Activated T-helper 1 cell treated with anti-CD3 and anti-CD28 coated beads, Interleukin-12 subunit alpha, Interleukin-12 subunit beta, Interleukin-2, Interleukin-4 antibody, amounts not matched to agents 30 ng/mL and 10 ng/mL and 1 ng/mL, durations not matched to agents 14 hours and 24 hours and 36 hours (primary cell): ENCODE measurements at places on chromosomes 7 and 10. TPM values are rescaled to one million over a fixed set of nuclear protein-coding genes. Genes with fewer than 3 reads are reported as not detected.
A peak's percentile ranks its signal among the peaks of the same experiment; 100 is the strongest.

DNA sequence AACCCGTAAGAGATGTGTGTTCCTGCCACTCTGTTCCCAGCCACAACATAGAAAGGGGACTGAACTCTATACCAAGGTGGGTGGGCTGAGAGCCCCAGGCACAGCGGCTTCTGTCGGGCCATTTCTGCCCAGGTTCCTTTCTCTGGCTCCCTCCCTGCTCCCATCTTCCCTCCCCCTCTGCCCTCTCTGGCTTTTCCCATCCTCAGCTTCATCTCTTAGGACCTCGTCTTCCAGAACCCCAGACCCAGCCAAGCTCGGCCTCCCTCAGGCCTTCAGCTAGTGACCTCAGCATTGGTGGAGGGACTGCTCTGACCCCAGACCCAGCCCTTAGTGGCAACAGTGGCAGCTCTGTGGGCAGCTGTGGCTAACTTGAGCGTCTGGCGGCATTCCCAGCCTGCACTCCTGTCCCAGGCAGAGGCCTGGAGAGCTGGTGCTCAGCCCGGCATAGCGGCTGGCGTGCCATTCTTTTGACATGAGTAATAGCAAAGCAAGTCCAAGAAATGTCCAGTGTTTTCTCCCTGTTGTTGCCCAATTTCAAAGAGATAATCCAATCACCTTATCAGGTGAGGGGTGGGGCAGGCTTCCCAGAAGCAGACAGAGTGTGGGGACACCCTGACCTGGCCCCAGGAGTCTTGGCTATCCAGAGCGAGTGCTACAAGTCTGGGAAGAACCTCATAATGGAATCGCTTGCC lies 15.9 kb downstream of the PTPRE start:
- no peaks in the 10 kb centered on the region for H3K36me3 ChIP-seq
- H3K27me3 ChIP-seq = peaks cover 2% of the 10 kb centered on the region
- no peak overlapping the region for H3K27ac ChIP-seq

DNA sequence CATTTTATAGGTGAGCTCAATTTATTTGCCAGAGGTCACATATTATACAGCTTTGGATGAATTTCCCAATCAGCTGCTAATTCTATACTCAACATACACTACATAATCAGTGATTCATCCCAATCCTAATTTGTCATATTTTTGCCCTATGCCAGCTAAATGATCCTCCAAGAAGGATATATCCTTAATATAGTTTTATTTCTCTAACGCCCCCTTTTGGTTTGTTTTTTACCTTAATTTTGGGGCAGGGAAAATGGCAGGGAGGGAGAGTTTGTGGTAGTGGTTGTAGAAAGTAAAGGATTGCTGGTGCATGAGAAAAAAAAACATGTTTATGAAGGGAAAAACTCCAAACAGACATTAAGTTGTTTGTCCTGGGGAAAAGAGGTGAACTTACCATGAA lies 31.9 kb downstream of the WASL start:
- H3K4me3 ChIP-seq = no peak overlapping the region
- no peaks in the 10 kb centered on the region for H3K27me3 ChIP-seq
- H3K36me3 ChIP-seq = peaks cover 7% of the 10 kb centered on the region
- no peak for DNase-seq

The NOS3 gene
- 12.2 and 12.8 TPM in 2 replicates for total RNA-seq

GRCh38 chr7:141704112-141704511 lies 2.1 kb upstream of the DENND11 start:
- no peak for DNase-seq
- H3K27ac ChIP-seq = no peak overlapping the region
- no peak overlapping the region for H3K4me3 ChIP-seq
- peaks cover 24% of the 10 kb centered on the region for H3K4me1 ChIP-seq
- H3K36me3 ChIP-seq = peaks cover 3% of the 10 kb centered on the region

The EBLN1 gene
- total RNA-seq = not detected in 2 replicates

The AQP1 gene
- total RNA-seq = 0.12 and 0.13 TPM in 2 replicates

The RBM17 gene
- total RNA-seq = 265 and 283 TPM in 2 replicates

DNA sequence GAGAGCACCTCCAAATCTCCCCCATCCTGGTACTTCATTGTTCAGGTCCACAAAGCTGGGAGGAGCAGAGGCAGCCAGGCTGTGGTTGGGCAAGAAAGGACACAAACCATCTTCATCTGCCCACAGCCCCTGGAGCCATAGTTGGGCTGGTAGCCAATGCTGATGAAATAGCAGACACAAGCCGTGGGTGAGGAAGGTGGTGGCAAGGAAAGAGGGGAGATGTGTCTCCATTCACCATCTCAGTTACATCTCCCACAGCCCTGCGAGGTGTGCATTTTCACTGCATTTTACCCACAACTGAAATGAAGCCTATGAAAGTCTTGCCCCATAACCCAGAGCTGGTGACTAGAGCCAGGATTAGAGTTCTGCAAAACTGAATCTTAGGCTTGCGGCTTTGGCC lies 35.0 kb downstream of the PIK3AP1 start:
- H3K36me3 ChIP-seq = peaks cover 2% of the 10 kb centered on the region
- no peaks in the 10 kb centered on the region for H3K27me3 ChIP-seq
- H3K4me3 ChIP-seq = no peak overlapping the region
- peaks cover 6% of the 10 kb centered on the region for H3K4me1 ChIP-seq

The LIPM gene
- total RNA-seq = not detected in 2 replicates

The COL17A1 gene
- not detected in 2 replicates for total RNA-seq

GRCh38 chr10:16361086-16361485 lies 75.7 kb upstream of the PTER start:
- H3K36me3 ChIP-seq = no peaks in the 10 kb centered on the region
- no peaks in the 10 kb centered on the region for H3K4me1 ChIP-seq
- peaks cover 2% of the 10 kb centered on the region for H3K27me3 ChIP-seq
- H3K27ac ChIP-seq = no peak overlapping the region
- DNase-seq = no peak
- no peak overlapping the region for H3K4me3 ChIP-seq

The FGFBP3 gene
- total RNA-seq = 2.5 TPM in 2 replicates

The GIMAP7 gene
- total RNA-seq = 46.9 and 55.1 TPM in 2 replicates

- peaks cover 53% of the 10 kb centered on the region for H3K4me1 ChIP-seq
- H3K27ac ChIP-seq = peak overlapping the region; percentile 58
- peak; percentile 34 for DNase-seq
- peak overlapping the region; percentile 37 for H3K4me3 ChIP-seq
Measured at GRCh38 chr10:71694567-71694968, 25.0 kb downstream of the C10orf105 start.

GRCh38 chr10:34808801-34809745 lies 6.0 kb downstream of the PARD3 start:
- no peak overlapping the region for H3K27ac ChIP-seq
- no peak overlapping the region for H3K4me3 ChIP-seq
- H3K4me1 ChIP-seq = no peaks in the 10 kb centered on the region
- H3K36me3 ChIP-seq = no peaks in the 10 kb centered on the region
- DNase-seq = no peak

DNA sequence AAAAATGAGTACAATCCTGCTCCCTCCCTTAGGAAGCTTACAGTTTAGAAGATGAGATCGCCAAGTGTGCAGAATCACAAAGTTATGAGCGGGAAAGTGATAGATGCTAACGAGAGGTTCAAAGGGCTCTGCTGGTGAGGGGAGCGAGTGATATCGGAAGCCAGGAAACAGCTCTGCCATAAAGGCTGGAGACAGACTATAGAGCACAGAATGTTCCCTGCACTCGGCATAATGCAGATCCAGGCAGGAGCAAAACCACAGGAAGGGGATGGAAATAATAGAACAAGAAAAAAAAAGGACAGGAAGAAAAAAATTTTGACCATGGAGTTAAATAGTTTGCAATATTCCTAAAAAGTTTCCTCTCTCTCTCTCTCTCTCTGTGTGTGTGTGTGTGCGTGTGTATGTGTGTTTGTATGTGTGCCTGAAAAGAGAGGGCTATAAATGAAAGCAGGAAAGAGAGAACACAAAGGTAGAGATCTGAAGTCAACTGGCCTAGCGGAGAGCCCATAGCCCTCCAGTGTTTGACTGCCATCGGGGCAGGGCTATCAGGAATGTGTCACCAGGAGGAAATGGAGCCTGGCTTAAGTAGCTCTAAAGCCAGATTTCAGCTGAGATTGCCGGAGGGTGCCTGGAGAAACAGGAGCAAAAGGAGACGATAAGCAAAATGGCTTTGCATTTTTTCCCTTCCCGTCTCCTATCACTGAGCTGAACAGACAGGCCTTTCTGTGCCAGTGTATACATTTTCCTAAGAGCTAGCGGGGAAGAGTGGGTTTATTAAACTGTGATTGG lies 175.8 kb upstream of the LYZL1 start:
- peaks cover 2% of the 10 kb centered on the region for H3K36me3 ChIP-seq
- H3K4me1 ChIP-seq = no peaks in the 10 kb centered on the region
- H3K4me3 ChIP-seq = no peak overlapping the region
- no peak for DNase-seq

The PIP gene
- not detected in 2 replicates for total RNA-seq

The LGI1 gene
- total RNA-seq = not detected in 2 replicates

- H3K36me3 ChIP-seq = no peaks in the 10 kb centered on the region
- no peak for DNase-seq
- no peak overlapping the region for H3K27ac ChIP-seq
Measured at GRCh38 chr7:74455928-74456327, 2.2 kb downstream of the GTF2IRD1 start.

DNA sequence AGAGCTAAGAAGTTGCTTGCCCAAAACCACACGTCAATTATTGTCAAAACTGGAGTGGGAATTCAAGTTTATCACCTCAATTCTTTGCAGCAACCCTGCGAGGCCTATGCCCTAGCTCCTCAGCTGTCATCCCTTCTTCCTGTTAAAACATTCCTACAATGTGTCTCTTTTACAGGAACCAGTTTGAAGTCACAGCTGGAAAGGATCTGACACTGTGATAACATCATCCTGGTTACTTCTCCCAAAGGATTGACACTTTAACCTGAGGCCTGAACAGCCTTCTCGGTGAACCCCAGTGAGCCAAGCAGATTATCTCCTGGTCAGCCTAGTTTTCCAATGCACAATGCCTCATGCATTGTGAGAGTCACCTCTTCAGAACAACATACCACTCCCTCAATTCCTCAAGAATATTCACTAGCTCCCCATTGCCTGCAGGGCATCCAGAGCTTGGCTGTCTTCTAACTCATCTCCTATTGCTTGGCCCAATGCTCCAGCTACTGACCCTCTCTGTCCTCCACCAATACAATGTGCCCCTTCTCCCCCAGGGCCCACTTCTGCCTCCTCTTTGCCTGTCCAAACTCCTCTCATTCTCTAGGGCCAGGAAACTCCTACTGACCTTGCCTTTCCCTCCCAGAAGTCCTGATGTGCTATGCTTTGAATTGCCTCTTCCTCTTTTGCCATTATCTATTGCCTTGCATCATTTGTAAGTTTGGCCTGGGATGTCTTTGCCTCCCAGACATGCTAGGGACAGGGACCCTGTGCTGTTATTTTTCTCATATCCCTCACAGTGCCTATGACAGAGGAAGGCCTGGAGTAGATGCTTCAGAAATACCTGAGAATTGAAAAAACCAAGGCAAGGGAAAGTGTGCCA lies 10.4 kb upstream of the DLG5 start:
- no peak overlapping the region for H3K4me3 ChIP-seq
- no peaks in the 10 kb centered on the region for H3K36me3 ChIP-seq
- no peak overlapping the region for H3K27ac ChIP-seq
- peaks cover 2% of the 10 kb centered on the region for H3K27me3 ChIP-seq
- H3K4me1 ChIP-seq = no peaks in the 10 kb centered on the region
- DNase-seq = no peak

DNA sequence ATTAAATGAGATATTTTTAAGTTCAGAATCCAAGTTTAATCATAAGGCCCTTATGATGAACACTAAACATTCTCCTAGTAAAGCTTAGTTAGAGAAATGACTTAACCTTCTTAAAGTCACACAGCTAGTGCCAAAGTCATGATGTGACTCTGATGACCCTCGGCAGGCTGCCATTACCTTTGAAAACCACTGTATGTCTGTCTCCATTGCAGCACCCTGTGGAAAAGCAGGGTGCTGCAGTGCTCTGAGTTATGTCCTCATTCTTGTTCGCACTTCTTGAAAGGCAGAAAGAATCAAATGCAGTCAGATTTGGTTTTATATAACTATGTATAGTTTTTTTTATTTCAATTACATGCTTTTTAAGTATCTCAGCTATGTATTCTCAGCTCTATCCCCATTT lies 105.0 kb downstream of the PHTF2 start:
- no peaks in the 10 kb centered on the region for H3K27me3 ChIP-seq
- no peak overlapping the region for H3K4me3 ChIP-seq
- H3K27ac ChIP-seq = no peak overlapping the region
- DNase-seq = no peak

GRCh38 chr7:100879685-100880261 lies 4.9 kb downstream of the SRRT start:
- peaks cover 38% of the 10 kb centered on the region for H3K4me1 ChIP-seq
- H3K27ac ChIP-seq = no peak overlapping the region
- H3K36me3 ChIP-seq = peaks cover 70% of the 10 kb centered on the region
- H3K27me3 ChIP-seq = no peaks in the 10 kb centered on the region

- H3K4me1 ChIP-seq = no peaks in the 10 kb centered on the region
- no peak overlapping the region for H3K4me3 ChIP-seq
- no peaks in the 10 kb centered on the region for H3K36me3 ChIP-seq
- peaks cover 2% of the 10 kb centered on the region for H3K27me3 ChIP-seq
- DNase-seq = no peak
Measured at GRCh38 chr7:147923841-147924240, 666.7 kb upstream of the C7orf33 start.

The TUBAL3 gene
- not detected in 2 replicates for total RNA-seq

- H3K27ac ChIP-seq = no peak overlapping the region
- no peaks in the 10 kb centered on the region for H3K4me1 ChIP-seq
- peaks cover 3% of the 10 kb centered on the region for H3K27me3 ChIP-seq
- DNase-seq = no peak
- no peaks in the 10 kb centered on the region for H3K36me3 ChIP-seq
- H3K4me3 ChIP-seq = no peak overlapping the region
Measured at GRCh38 chr10:91596825-91597196, 36.1 kb downstream of the PPP1R3C start.

The LEP gene
- total RNA-seq = not detected in 2 replicates

The ING3 gene
- 26.7 and 28.6 TPM in 2 replicates for total RNA-seq

DNA sequence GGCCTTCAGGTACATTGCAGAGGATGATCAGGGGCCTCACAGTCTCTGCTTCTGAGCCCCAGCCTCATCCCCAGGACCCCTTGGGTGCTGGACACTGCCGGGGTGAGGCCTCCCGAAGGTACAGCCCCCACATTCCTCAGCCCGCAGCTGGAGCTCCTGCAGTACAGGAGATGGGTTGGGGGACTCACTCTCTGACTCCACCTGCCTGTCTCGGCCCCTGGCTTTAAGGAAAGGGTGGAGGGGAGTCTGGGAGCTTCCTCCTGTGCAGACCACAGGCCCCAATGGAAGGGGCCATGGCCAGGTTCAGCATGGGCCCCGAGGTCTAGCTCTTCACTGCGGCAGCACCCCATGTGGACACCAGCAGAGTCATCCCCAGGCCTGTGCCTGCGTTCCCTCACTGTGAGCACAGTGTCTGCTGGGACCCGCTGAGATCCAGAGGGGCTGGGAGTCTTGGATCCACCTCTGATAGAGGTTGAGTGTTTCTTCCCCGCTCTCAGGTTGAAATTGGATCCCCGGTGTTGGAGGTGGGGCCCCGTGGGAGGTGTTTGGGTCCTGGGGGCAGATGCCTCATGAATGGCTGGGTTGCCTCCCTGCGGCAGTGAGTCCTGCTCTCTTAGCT lies 99.9 kb downstream of the PRKAG2 start:
- DNase-seq = no peak
- H3K27ac ChIP-seq = no peak overlapping the region
- peaks cover 7% of the 10 kb centered on the region for H3K27me3 ChIP-seq
- H3K36me3 ChIP-seq = no peaks in the 10 kb centered on the region
- H3K4me1 ChIP-seq = no peaks in the 10 kb centered on the region

The CPA2 gene
- not detected in 2 replicates for total RNA-seq
